ENCODE measurements at places on chromosomes 7 and 10.
A peak's percentile ranks its signal among the peaks of the same experiment; 100 is the strongest.

DNA sequence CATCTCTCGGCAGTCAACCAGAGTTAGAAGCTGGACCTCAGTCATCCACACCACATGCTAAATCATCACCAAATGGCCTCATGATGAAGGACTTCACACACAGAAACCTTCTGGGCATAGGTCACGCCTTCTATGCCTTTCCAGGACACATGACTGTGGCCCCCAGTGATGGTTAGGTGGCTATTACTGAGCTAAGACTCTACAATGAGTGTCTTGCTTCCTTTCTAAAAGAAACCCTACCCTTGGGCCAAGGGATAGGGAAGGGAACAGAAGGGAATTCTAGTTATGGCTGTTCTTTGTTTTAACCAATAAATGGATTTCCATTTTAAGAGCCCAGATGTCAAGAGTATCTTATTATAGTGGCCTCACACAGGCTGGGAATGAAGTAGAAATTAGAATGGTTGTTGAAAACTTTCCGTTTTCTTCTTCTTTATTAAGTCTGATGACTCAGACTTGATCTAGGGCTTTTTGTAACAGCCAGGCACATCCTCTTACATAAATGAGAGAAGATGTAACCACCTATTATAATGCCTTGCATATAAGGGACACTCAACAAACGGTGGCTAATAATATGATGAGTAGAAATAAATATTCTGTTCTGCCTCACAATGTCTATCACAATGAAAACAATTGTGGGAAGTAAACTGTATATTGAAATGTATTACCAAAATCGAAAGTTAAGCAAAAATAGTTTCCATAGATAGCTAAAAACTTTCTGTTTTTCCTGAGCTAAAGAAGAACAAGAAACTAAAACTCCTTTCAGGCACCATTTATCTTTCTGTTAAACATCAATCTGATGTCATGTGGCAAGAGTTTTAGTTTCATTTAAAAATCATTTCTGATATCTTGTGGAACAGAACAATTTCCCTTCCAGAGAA is 62.5 kb upstream of the TOMM7 start:
- no peak for DNase-seq

DNA sequence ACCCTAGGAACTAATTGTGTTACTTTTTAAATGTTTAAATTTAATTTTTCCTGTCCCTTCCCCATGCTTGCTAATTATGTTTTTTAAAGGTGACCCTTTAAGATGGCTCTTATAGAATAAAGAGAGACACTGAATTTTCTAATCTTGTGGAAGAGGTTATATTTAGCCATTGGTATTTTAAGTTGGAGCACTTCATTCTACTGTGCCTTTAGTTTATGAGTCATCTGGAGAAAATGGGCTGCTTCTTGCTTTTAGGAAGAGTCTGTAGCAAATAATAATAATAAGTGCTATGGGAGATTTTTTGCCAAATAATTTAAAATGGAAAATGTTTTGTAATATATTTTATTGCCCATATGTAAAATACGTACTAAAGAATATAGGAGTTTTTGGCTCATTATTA is 139.7 kb downstream of the ADK start:
- DNase-seq, result no peak

DNA sequence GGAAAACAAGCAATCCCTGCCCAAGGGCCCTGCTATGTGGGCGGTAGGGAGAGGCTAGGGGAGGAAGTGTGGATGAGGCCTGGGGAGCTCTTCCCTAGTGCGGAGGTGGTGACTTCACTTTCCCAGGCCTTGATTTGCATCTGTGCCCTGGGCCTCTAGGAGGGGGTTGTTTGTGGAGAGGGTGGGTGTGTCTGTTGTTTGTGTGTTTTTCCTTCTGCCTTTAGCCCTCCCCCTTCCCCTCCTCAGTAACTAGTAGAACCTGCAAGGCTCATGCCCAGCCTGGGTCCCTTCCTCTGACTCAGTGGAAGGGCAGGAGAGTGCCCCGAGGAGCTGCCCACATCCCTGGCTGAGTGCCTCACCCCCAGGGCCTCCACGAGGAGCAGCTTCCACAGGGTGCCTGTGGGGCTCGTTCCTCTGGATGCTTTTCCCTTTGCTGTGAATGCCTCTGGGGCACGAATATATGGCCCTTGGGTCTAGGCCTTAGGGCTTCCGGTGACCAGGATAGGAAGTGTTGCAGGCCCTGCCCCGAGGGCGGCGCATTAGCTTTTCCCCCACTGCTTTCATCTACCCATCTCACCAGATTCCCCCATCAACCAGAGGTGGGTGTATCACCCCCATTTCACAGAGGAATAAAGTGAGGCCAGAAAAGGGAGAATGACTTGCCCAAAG is 89.4 kb upstream of the DUSP5 start:
- no peak for DNase-seq

- DNase-seq, result no peak
These were observed 155.3 kb downstream of the C10orf105 start for GRCh38 chr10:71564194-71564820.

DNA sequence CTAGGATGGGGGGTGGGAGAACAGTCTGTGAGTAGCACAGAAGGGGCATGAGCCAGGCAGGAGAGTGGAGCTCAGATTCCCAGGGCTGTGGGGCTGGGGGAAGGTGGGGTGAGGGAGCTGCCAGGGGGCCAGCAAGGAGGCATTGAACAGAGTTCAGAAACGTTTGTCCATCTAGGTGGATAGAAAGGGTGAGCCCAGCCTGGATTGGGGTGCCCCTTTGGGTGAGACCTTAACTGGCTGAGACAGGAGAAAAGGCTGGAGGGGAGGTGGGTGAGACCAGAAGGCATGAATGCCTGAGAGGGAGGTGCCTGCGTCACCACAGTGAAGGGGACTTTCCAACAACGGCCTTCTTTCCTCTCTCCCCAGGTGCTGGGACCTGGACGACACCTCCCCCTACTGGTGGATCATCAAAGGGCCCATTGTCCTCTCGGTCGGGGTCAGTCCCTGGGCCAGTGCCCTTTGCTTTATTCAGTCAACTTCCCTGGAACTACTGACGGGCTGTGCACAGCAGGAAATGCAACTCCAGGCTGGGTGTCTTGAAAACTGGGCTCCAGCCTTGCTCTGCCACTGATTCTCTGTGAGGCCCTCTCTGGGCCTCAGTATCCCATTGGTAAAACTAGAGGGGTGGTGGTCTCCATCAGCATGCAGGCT is 11.0 kb downstream of the GHRHR start:
- peak; percentile 62 for DNase-seq

- DNase-seq, result no peak
These were observed 33.0 kb downstream of the BRI3 start for GRCh38 chr7:98314469-98314868.

DNA sequence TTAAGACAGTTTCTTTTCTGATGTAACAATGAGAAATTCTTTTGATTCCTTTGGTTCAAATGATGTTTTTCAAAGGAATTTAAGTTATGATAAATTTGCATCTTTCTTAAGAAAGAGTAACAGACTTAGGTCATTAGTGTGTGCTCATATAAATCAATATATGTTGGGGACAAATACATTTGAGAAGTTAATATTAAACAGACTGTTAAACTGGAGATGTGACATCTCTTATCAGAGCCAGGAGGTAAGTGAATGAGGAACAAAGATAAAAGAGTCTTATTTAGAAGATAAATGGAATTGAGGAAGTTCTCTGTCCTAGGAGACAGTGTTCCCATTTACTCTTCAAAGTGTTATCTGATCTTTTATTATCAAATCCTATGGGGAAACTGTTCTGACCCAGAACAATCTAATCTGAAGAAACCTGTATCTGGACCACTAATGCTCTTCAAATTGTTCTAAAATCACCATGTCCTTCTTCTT is 104.8 kb upstream of the LAMB4 start:
- DNase-seq, result no peak

DNA sequence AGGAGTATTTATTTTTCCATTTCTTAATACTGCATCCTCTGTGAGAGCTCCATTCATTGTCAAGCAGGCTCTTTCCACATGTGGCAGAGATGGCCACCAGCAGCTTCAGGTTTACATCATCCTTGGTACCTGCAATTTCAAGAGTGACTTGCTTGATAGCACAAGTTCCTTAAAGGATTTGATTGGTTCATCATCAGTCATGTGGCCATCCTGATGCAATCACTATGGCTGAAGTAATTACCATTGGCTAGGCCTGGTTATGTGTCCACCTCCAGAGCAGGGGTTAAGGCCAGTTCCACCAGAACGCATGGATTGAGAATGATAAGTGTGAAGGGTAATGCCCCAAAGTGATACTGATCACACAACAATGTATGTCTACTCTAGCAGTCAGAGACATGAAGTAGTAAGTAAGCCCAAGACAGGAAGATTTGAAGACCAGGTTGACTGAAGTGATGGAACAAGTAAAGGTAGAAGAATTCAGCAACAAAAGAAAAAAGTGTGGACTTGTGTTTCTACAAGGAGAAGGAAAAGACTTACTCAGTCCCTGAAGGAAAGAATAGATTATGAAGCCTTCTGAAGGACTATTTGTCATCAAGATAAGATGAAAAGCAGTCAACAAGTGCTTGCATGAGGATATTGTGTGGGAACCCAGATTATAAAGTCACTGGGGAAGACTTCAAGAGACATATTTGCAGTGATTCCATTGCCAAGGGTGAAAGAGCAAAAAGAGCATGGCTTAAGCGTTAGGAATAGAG is 26.4 kb upstream of the PRKAR2B start:
- DNase-seq, result no peak
